GM10248 (cell line): ENCODE measurements at places on chromosomes 16 and 17.

GRCh38 chr16:80851831-80852230 lies 47.4 kb upstream of the CDYL2 start:
- no peak for DNase-seq

DNA sequence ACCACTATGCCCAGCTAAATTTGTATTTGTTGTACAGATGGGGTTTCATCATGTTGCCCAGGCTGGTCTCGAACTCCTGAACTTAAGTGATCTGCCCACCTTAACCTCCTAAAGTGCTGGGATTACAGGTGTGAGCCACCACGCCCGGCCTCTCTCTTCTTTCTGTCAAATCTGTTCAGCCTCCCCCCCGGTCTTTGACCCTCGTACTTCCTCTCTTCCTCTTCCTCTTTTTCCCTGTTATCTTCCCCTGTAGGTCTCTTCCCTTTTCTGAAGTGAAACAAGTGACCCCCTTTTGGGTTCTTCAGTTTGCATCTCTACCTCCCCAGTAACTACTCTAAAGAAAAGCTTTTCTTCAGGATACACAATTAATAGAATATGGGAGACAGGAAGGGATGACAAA lies 31.7 kb upstream of the DHX40 start:
- DNase-seq, result no peak

- no peak for DNase-seq
These were observed 23.2 kb downstream of the MAP3K14 start for GRCh38 chr17:45293413-45294211.

DNA sequence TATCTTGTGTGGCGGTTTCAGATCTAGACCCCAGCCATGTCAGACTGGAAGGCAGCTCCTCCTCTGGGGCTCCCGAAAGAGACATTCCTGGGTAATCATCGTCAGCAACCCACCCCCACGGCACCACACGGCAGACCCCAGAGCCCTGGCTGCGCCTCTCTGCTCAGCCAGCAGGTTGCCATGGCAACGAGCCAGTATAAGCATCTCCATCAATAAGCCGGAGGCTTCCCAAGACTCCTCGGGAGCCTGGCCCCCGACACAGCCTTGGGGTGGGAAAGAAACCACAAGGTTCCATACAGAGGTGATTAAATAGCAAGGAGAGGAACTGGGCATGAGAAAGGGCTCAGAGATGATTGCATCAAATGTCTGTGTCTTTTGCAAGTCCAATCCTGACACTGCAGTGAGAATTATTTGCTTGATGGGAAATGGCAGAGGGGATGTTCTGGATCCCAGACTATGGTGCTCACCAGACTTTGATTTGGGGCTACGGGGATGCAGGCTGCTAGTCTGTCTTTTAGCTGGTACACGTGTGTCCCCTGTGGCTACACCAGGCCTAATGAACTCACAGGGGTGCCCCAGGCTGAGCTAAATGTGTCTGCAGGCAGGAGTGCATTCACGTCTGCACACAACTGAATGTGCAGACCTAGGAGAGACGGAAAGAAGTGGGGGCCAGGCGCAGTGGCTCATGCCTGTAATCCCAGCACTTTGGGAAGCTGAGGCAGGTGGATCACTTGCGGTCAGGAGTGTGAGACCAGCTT lies 320.5 kb upstream of the TNRC6C start:
- no peak for DNase-seq

DNA sequence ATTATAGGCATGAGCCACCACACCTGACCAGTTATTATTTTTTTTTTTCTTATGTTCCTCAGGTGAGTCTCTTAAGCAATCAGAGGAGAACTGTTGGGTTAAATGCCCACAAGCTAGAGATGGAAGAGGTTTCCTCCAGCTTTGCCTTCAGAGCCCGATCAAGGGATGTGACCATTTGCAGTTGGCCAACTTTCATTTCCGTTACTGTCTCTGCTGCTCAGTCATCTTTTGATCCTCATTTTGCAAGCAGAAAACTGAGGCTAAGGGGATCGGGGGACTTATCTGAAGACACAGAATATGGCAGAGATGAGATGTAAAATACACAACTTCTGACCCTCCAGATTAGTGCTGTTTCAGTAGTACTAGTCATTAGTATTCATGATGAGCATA lies 188.8 kb downstream of the RAB11FIP4 start:
- no peak for DNase-seq

DNA sequence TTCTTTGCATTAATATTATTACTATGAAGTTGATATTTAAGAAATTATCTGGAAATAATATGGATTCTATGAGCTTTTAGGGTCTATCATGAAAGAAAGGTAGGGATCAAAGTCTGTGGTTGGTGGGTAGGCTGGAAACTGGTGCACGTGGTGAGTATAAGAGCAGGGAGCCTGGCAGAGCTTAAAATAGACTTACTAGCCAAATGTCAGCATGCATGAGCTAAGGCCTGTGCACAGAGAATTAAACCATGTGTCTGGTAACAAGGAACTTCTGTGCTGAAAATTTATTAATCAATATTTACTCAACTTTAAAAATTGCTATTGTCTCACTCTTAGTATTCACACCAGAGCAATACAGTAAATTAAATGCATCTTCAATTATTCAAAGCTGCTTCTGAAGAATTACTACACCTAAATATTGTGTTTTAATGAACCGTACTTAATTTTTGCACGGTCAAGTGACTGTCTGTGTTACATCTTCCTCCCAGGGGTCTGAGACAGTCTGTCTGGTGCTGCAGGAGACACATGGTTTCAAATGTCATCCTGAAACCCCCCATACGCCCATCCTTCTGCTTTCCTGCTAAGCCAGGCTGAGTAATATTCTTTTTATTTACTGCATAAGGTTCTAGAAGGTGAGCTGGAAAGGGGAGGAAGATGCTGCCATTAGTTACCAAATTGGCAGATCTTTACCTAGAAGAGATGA lies 161.0 kb upstream of the NLRP1 start:
- no peak for DNase-seq

GRCh38 chr16:19021747-19022146 lies 38.0 kb downstream of the TMC7 start:
- DNase-seq, result no peak

DNA sequence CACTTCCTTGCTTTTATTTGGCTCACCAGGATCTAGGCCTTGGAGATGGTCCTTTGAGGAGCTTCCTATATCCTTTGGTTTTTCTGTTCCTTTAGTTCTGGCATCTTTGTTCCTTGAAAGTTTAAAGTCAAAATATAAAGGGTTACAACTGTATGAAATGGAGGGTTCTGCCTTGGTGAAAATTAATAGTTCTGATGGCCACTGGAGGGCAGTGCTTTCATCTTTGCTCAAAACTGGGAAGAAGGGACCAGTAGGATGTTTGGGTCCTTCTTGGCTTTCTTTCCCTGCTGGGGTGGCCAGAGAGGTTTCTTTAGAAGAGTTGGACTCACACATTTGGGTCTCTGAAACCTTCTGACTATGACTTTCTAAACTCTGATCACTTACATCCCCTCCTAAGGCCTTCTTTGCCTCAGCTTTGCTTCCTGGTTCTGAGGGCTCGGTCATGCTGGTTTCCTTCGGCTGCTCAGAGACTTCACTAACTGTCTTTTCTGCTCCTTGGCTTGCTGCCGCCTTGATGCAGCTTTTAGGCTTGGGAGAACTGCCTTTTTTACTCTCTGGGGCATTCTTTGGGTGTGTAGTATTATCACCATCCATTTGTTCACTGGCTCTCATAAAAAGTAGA lies 10.9 kb upstream of the ITGA2B start:
- DNase-seq, result no peak

GRCh38 chr16:11668623-11669379 lies 546 bp downstream of the SNN start:
- no peak for DNase-seq

GRCh38 chr17:35774499-35774898 lies 13.8 kb downstream of the C17orf50 start:
- no peak for DNase-seq

DNA sequence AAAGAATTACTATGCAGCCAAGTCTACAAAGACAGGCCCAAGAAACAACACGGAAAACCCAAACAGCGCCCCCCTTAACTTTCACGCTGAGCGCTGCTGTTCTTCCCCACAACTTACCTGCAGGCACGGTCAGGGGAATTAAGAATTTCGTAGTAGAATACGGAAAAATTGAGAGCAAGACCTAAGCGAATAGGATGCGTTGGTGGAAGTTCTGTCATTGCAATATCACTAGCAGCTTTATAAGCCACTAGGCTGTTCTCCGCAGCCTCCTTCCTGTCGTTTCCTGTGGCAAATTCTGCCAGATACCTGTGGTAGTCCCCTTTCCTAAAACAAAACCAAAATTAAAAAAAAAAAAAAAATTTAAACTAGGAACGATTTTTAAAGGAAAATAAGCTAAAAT lies 39.0 kb downstream of the YWHAE start:
- DNase-seq, result no peak

GRCh38 chr16:48963901-48964615 lies 317.6 kb downstream of the CBLN1 start:
- no peak for DNase-seq

GRCh38 chr16:54303613-54304012 lies 17.0 kb upstream of the IRX3 start:
- DNase-seq, result no peak

GRCh38 chr17:29357821-29358232 lies 32.3 kb upstream of the TAOK1 start:
- DNase-seq, result no peak

DNA sequence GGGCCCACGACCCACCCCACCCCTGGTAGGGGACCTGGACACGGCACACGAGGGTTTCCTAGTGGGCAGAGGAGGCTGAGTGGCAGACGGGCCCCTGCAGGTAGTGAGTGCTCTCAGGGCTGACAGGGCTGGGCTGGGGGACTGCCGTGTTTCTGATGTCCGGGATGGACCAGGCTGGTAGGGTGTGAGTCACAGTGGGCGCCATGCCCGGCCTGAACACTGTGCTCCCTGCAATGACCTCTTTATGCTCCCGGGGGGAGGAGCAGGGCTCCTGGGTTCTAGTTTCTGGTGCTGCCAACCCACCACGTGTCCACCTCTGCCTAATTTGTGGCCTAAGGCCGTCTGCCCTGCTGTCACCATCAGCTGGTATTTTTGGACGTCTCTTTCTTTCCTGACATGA lies 26.3 kb downstream of the ARHGAP23 start:
- DNase-seq, result no peak

DNA sequence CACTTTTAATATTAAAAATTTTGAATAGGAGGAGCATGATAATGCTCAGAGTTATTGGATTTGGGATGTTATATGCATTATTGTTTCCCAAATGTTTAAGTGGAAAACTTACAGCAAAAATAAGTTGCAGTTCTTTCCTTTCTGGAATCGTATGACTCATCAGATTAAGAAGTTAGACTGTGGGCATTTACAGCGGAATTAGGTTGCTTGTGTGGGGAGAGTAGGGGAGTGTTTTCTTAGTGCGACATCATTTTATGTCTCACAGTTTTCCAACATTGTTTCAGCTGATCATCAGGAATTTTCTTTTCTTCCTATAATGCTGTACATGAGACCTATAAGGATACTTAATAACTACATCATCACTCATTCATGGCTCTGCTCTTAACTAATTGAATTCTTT lies 1631.8 kb downstream of the CDH8 start:
- no peak for DNase-seq

- no peak for DNase-seq
These were observed 12.5 kb downstream of the ZNF276 start for GRCh38 chr16:89733792-89734191.

- DNase-seq, result no peak
These were observed 27.5 kb upstream of the NKD1 start for GRCh38 chr16:50520451-50521245.

DNA sequence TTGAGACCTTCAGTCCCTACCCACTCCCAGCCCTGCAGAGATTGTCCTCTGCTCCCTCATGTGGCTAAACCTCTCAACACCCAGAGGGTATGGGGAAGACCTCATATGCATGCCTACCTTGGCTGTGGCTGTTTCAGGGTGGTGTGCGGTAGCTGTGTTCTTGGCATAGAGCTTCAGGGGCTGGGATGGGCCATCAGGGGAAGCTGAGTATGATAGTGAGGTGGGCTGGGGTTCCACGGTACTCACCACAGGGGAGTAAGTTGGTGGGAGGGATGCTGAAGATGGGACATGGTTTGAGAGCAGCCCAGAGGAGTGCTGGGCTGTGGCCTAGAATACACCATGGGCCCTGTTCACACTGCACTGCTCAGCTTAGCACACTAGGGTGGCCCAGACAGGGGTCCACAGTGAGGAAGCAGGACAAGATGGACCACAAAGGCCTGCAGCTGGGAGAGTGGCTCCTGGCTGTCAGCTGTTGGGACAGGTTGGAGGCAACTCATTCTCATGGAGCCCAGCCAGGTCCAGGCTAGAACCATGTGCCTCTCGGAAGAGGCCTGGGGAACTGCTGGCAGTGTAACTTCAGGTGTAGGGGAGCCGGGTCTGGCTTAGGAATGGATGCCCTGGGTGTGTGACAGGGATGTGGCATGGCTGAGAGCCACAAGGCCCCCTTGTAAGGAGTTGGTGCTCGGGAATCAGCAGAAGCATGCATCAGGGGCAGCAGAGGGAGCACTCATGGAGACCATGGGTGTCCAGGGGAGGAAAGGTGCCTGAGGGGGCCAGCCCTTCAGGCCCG lies 3.1 kb downstream of the MFAP4 start:
- DNase-seq, result no peak

DNA sequence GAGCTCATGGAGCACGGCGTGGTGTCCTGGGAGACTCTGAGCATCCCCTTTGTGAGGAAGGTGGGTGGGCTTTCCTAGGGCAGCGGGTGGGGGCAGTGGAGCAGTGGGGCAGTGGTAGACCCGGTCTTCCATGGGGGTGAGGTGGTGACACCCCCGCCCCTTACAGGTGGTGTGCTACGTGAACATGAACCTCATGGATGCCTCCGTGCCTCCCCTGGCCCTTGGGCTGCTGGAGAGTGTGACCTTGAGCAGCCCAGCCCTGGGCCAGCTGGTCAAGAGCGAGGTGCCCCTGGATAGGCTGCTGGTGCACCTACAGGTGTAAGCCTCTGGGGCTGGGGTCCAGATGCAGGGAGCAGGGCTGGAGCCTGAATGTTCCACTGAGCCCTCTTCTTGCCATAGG lies 1.6 kb downstream of the ELMO3 start:
- DNase-seq, result no peak

- DNase-seq, result no peak
These were observed 32.7 kb downstream of the CDK5RAP3 start for GRCh38 chr17:48003417-48004151.

- DNase-seq, result no peak
These were observed 104.3 kb downstream of the PHKB start for GRCh38 chr16:47565454-47565853.

- DNase-seq, result no peak
These were observed 36.6 kb downstream of the MAF start for GRCh38 chr16:79563921-79564320.

- DNase-seq, result no peak
These were observed 62.0 kb upstream of the MARCHF10 start for GRCh38 chr17:62870030-62870541.

GRCh38 chr17:43967251-43967875 lies 13.6 kb upstream of the PYY start:
- no peak for DNase-seq

GRCh38 chr17:43810823-43811222 lies 22.1 kb downstream of the MPP3 start:
- no peak for DNase-seq

DNA sequence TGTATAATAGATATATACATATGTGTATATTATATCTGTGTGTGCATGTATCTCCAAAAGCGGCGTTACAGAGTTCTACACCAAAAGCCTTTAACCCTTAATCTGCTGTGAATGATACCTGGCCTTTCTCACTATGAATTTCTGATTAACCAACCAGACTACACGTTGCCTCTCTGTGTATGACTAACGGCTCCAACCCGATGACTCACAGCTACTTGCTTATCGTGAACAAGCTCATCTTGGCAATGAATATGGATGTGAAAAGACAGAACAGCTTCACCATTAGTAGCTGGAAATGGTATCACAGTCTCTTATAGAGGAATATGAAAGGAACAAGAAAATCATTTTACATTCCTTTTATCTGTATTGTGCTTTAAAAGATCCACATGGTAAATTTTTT lies 23.8 kb upstream of the ARHGAP44 start:
- DNase-seq, result no peak
